ENCODE measurements at places on chromosomes 3 and 15. TPM values are rescaled to one million over a fixed set of nuclear protein-coding genes. Genes with fewer than 3 reads are reported as not detected.
A peak's percentile ranks its signal among the peaks of the same experiment; 100 is the strongest.

DNA sequence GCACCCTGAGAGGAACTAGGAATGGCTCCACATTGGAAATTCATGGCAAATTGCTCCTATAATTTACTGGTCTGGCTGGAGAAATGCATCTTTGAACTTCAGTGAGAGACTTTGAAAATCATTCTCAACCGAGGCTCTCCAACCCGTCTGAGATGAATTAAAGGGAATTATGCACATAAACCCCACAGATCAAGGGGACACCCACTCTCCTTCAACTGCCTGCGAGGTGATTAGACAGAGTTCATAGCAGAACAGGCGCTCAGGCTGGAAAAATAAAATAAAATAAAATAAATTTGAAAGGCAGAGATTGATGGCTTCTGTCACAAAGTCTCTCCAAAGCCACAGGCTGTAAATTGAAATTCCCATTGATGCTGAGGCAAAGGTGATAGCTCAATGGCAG, 37.7 kb downstream of the MEGF11 start:
- DNase-seq, result no peak

GRCh38 chr3:64972793-64973192, 285.0 kb upstream of the ADAMTS9 start:
- no peak for DNase-seq

- DNase-seq, result no peak
These were observed 53.9 kb upstream of the ATOSA start for GRCh38 chr15:52733088-52733487.

GRCh38 chr3:86929046-86929445, 61.9 kb downstream of the VGLL3 start:
- DNase-seq, result no peak

DNA sequence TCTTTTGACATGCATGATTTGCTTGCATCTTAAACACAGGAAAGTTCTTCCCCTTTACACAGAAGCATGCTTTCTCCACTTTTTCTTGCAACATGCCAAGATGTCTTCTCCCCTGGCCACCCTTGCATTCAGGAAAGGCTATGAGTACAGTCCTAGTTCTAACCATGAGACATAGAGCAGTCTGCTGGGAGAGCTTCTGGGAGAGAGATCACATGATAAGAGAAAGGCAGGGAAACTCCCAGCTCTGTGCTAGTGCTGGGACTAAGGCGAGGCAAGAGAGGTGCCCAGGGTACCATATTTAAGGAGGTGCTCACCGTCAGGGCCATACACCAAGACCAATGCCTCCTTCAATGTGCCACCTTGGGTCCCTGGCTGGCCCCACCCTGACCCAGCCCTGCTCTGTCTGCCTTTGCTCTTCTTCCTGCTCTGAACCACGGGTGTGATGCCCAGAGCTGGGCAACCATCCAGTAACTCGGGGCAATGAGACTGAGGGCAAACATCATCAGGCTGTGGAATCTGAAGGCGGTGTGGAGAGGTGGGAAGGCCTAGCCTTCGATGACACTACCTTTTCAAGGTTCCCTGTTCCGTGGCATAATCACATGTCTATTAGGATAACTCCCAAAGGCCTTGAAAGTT, 77.4 kb upstream of the PRR20G start:
- no peak for DNase-seq

DNA sequence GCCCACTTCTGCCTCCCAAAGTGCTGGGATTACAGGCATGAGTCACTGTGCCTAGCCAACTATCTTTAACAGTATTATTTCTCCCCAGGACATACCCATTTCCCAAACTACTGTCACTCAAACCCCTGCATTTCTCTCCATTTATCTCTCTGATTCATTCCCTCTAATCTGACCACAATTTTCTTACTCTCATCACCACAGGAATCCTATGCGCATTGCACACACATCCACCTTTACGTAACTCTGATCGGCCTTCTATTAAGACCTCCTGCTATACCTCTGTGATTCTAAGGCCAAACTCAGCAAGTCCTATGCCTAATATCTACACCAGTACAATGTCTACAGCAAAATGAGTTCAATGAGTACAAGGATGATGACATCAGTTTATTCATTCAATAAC, 235.0 kb downstream of the ULK4 start:
- no peak for DNase-seq

DNA sequence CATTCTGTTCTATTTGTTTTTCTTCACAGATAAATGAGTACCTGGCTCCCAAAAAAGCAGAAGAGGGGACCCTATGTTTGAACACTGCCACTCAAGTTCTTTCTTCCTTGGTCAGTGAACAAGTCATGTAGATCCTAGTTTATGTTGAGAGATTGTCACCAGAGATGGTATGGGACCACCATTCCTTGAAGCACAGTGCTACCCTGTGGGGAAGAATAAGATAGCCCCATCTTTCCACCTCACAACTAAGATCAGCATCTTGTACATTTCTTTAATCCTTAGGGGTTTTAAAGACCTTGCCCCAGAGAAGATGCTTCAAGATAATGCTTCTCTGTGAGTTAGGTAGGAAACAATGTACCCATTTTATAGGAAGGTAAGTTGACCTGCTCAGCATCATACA, 233.5 kb upstream of the WNT5A start:
- no peak for DNase-seq

DNA sequence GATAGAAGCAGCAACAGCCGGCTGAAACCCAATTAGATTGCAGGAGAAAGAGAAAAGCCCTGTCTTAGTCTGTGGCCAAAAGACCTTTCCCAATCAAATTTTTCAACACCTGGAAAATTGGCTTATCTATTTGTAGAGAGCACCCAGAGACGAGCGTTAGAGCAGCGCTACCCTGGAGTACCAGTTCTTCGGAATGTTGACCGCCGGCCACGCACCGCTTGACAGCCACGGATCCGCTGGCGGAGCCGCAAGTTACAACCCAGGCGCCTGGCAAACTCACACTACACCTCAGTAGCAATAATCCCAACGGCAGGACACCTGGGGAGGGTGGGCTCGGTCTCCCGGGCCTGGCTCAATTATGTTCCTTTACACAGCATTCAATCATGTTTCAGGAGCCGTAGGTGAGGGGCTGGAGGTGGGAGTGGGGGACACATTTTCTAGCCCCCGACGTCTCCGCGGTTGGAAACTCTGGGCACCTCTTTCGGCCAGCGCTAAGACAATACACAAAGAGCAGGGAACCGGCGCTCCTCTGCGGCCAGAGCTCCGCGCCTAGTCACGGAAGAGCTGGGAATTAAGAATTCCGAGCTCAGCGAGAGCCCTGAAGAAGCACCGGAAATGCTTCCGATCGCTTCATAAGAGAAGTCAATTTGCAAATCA, 1.2 kb downstream of the MB21D2 start:
- no peak for DNase-seq

- peak; percentile 37 for DNase-seq
These were observed 609 bp downstream of the GOLGA8A start for GRCh38 chr15:34436956-34437442.

GRCh38 chr3:43641306-43642114, 19.7 kb upstream of the ANO10 start:
- no peak for DNase-seq

DNA sequence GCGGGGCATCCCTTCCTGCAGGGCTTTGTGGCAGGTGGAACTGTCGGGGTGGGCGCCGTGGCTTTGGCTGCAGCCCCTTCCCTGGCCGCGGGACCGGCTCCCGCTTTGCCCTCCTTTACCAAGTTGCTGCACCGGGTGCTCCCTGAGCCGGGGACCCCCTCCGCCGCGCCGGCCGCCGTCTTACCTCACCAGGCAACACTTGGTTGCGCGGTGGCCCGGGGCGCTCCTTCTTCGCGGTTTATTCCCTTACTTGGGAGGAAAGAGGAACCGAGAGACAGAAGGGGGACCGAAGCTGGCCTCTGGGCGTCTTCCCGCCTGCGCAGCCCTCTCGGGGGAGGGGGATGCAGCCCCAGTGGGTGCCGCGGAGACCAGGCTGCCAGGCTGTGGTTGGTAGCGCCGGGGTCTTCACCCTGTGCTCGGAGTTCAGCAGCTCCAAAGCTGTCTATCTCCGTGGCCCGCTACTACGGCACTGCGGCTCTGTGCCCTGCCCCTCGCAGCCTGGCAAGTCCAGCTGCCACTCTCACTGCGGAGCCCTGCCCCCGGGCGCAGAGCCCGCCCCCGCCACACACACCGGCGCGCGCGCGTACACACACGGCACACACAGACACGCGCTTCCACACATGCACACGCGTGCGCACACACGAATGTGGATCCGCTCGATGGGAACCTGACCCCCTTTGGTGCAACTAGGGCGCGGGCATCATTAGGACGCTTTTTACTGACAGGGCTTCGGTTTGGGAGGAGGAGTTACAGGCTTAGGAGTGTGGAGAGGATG, at the start of gene DGKG:
Gene DGKG, minus strand, starts transcription at position 473 of the 775 bp plus-strand sequence. CDS start 41,775 bp downstream, outside the sequence.
- DNase-seq, result peak; percentile 19

DNA sequence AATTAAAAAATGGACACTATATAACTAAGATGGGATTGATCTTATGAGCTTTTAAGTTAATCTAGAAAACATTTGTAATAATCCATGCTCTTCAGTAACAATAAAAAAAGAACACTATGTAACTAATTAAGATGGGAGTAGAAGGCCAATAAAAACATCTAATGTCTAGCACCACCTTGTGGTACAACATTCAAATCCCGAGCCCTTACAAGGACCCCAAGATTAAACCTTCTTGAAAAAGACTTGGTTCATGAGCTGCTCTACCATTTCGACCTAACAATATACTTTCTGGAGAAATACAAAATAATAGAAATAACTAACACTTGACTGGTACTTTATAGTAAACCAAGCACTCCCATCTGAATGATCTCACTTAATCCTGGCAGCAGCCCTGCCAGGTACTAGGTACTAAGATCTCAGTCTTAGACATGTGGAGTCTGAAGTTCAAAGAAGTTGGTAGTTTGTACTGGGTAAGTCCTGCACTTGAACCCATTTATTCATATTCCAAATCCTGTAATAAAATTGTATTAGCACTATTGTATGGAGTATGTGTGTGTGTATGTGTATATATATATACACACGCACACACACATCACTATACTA, 21.8 kb downstream of the METTL6 start:
- DNase-seq, result no peak

GOLGA6D gene
- 0.25 TPM for polyA plus RNA-seq

MED12L gene
- 9.7 TPM for polyA plus RNA-seq

COMMD2 gene
- polyA plus RNA-seq, result 28.3 TPM

CNTN3 gene
- polyA plus RNA-seq, result 7.2 TPM

ZMYND10 gene
- 1.4 TPM for polyA plus RNA-seq

GDPGP1 gene
- polyA plus RNA-seq, result 3.4 TPM
